ENCODE measurements at places on chromosomes 11 and 22.

DNA sequence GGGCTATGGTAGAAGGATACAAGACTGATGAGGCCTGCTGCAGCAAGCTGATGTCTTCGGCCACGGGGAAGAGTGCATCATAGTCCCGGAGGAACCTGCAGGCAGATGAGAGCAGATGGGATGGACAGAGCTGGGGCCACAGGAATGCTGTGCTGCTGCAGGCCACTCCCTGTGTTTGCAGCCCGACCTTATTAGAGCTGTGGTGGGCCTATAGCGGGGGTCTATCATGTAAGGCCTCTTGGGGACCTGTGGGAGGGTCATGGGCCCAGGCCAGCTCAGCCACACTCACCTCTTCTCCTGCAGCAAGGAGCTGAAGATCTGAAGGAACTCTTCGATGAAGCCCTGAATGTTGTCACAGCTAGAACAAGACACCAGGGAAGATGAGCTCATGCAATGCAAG lies 31.9 kb downstream of the ASCC2 start:
- no peak for DNase-seq

DNA sequence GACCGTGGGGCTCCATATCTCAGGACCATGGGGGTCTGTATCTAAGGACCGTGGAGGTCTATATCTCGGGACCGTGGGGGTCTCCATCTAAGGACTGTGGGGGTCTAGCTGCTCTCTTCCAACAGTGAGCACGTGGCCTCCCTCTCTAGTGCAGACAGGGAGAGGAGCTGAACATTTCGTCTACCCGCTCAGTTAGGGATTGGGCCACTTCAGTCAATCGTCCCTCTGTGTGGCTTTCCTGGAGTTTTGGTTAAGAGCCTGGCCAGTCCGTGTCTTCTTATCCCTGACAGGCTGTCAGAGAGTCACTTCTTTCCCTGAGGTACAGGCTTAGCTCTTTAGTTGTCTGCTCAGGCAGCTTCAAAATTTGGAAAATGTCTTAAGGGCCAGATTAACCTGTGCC lies 3.1 kb downstream of the KRTAP5-1 start:
- DNase-seq = no peak

- DNase-seq = peak; percentile 68
Measured at GRCh38 chr11:75896843-75897419, 81.9 kb downstream of the UVRAG start.

DNA sequence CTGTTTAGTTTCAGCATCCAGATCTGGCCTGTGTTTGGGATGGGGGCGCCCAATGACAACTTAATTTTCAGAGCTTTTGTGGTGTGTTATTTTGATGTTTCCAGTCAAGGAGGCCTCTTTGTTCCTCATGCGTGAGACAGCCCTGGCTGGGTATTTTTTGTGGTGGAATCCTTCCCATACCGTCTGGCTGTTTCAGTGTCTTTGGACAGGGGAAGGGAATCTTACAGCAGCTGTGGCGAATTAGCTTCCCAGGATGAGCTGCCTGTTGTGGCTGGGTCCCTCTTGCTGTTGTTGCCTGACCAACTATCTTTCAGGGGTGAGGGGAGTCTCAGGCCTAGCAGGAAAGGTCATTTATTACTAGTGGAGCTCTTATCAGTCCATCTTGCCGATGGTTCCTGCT lies 138.8 kb downstream of the ARHGAP20 start:
- DNase-seq = no peak

DNA sequence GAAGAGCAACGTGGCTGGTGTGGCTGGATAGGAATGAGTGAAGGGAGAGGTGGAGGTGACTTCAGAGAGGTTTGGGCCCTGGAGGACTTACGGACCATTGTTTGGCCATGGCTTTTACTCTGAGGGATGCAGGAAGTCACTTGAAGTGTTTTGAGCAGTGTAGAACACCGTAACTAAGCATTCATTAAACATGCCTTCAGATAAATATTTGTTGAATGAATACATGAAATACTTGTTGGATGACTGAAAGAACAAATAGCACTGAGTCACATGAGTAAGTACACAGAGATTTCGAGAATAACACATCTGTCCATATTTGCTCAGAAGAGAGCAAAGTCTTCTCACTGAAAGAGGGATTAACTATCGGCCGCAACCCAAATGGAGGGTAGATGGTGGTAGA lies 182.7 kb upstream of the SNX19 start:
- peak; percentile 80 for DNase-seq

GRCh38 chr11:104422324-104422944 lies 258.5 kb upstream of the PDGFD start:
- no peak for DNase-seq

DNA sequence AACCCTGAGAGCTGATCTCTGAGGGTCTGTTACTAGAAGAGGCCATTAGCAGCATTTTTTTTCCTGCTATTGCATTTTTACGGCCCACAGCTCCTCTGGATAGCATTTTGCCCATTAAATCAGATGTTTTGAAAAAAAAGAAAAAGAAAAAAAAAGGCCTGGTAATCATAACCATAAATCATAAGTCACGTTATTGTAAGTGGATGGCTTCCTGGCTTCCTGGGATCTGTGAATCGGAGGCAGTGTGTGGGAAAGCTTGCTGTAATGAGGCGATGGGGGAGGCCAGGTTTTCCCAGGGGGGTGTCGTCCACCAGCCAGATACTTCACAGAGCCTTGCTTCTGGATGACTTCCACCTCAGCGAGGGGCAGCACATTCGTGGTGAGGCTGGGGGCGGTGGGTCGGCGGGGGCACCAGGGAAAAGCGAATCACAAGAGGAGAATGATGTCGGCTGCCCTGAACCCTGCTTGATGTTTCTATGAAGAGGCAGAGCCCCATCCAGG lies 106.5 kb upstream of the SYT13 start:
- DNase-seq = no peak

- DNase-seq = peak; percentile 77
Measured at GRCh38 chr11:70568035-70568813, 169.9 kb downstream of the CTTN start.

GRCh38 chr11:3015796-3016195 lies 23.7 kb upstream of the NAP1L4 start:
- peak; percentile 28 for DNase-seq

DNA sequence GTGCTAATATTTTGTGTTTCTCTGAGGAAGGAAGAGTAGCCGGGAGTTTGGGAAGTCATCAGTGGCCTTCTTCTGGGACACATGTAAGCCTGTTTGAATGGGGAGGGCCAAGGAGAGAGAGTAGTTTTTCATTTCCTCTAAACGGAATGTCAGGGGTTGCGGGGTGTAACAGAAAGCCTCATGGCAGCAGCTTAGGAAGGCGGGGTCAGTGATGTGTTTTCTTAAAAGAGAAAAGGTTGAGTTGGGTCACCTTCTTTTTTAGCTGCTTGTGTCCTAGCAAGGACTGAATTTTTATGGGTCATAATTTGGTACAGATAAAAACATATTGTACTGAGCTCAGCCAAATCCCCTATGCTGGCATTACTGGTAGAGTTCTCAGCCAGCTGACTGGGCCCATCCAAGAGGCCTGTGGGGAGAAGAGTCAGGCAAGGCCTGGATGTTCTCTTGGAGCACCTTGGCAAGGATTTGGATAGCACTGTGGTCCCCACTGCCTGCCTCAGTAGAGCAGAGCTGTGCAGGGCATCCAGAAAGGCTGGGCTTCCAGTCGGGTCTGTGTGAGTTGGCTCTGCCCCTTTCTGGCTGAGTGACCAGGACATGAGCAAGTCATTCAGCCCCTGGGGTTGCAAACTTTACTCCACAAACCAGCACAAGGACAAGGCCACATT lies 29.4 kb upstream of the NAV2 start:
- DNase-seq = peak; percentile 50

- peak; percentile 19 for DNase-seq
Measured at GRCh38 chr22:44211256-44211945, 30.7 kb downstream of the PARVG start.

GRCh38 chr11:101224221-101224620 lies 94.6 kb upstream of the PGR start:
- no peak for DNase-seq

GRCh38 chr11:118056806-118057205 lies 20.1 kb upstream of the TMPRSS4 start:
- no peak for DNase-seq

GRCh38 chr11:134390706-134391569 lies 21.1 kb downstream of the B3GAT1 start:
- no peak for DNase-seq

DNA sequence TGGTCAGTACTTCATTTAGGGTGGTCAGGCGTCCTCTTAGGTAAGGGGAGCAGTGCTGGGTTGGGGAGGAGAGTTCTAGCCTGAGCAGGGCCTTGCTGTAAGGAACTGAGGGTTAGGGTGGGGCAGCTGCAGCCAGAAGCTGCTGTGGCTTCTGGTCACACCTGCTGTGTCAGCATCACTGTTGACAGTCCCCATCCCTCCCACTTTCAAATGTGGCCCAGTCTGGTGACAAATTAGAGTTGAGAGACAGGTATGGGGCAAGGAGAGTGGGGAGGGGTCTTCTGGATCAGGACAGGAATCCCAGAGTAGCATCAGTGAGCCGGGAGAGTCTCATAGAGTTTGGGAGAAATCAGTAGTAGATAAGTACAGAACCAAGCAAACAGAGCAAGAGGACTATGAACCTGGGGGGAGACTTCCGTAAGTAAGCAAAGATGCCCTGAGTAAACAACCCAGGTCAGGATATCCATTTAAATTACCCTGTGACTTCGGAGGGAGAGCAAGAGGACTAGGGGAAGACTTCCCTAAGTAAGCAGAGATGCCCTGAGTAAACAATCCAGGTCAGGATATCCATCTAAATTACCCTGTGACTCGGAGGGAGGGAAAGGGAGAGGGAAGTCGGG lies 53.7 kb downstream of the PPP6R2 start:
- DNase-seq = peak; percentile 10

- DNase-seq = no peak
Measured at GRCh38 chr22:17063411-17064106, 21.2 kb upstream of the IL17RA start.

DNA sequence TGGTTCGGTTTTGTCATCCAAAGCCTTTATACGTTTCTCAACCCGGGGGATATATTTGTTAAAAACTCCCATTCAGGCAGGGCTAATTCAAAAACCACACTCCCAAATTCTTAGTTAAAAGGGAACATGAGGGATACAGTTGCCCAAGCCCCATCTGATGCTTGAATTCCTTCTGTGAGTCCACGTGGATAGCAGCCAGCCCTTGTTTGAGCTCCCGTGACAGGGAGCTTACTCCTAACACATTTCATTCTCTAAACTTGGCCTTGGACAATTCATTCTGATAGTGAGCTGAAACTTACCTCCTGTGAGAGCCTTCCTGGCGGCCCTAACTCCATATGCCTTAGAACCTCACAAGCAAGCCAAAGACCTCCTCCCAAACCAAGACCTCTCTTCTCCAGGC lies 357.5 kb downstream of the TENM4 start:
- DNase-seq = no peak

DNA sequence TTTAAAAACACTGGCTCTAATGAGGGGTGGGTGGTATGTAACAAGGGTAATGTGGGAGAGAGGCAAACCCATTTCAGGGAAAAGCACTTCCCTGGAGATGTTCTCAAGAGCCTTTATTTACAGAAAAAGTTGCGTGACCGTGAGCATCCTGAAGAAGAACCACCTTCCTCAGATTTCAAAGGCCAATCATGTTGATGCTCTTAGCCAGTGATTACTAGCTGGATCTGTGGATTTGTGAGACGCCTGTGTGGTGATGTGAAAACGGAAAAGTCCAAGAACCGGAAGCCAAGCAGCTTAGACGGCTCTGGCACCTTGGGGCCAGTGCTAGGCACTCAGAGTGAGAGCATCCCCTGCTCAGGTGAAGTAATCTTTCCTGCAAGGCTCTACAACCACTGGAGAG lies 12.6 kb upstream of the UBASH3B start:
- peak; percentile 53 for DNase-seq

- no peak for DNase-seq
Measured at GRCh38 chr22:23835484-23836144, 3.2 kb downstream of the DERL3 start.

GRCh38 chr11:61773356-61773755 lies 19.0 kb downstream of the TMEM258 start:
- DNase-seq = no peak

GRCh38 chr22:39685336-39686177 lies 115.0 kb downstream of the CACNA1I start:
- DNase-seq = no peak

- DNase-seq = no peak
Measured at GRCh38 chr11:47020793-47021526, 84.4 kb downstream of the CSTPP1 start.

- DNase-seq = no peak
Measured at GRCh38 chr11:20616920-20617319, 17.5 kb downstream of the SLC6A5 start.

- DNase-seq = no peak
Measured at GRCh38 chr11:69154938-69155301, 815 bp upstream of the SMIM38 start.

DNA sequence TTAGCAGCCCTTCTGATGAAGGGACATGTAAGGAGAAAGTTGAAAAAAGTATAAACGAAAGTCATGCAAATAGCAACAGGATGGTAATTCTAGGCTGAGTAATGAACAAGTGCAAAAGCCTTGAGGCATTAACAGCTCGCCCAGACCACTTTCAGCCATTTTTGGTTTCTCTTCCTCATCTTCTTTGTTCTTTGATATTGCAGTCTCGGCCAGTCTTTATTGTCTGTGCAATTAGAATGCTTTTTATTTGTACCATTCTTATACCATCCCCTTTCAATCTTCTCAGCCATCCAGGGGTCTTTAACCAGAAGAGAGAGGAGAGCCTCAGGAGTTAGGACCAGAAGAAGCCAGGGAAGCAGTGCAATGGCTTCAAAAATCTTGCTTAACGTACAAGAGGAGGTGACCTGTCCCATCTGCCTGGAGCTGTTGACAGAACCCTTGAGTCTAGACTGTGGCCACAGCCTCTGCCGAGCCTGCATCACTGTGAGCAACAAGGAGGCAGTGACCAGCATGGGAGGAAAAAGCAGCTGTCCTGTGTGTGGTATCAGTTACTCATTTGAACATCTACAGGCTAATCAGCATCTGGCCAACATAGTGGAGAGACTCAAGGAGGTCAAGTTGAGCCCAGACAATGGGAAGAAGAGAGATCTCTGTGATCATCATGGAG lies 7.3 kb downstream of the TRIM34 start:
- no peak for DNase-seq

GRCh38 chr22:38873469-38874411 lies 1.7 kb upstream of the CBX6 start:
- DNase-seq = peak; percentile 11

GRCh38 chr22:42615092-42615859 lies 593 bp upstream of the POLDIP3 start:
- peak; percentile 98 for DNase-seq

DNA sequence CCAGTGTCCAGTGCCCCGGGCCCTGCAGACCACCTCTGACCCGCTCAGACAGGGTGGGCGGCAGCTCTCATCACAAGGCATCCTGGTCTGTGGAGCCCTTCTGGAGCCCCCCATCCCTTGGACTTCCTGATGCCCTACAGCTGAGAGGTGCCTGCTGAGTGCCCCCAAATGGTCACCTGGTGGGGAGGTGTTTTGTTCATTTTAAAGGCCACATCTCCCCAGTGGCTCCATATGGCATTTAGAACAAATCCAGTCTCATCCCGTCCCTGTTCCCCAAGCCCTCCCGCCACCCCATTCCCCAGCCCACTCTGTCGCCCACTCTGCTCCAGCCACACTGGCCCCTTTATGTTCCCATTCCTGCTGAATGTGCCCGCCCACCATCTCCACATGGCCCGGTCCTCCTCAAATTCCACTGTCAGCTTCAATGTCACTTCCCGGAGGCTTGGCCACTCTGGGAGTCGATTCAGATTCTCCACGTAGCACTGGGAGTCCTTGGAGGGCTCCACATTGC lies 32.8 kb downstream of the OSBPL5 start:
- DNase-seq = no peak

Data from GM23248 (cell line).